Heart left ventricle (tissue), 16 donors: ENCODE measurements at places on chromosomes 3 and 15.

DNA sequence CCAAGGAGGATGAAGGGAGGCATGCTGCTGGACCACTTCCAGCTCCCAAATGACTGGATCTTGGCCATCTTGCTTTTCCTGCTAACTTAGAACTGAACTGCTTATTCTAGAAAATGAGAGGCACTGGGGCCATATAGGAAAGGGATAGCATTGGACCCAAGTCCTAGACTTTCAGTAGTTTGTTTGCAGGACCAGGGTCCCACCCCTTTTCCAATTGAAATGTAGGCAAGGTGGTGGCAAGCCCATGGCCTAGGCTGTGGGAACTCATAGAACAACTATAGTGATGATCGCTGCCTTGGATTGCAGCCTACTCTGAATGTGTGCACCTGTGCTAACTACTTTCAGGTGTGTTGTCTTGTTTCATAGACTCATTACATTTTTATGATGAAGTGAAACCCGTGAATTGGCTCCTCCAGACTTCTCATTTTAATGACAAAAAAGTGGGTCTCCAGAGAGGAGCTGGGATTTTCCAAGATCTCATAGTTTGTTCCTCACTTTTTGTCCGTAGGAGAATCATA is 50.3 kb downstream of the TGFBR2 start:
- H3K27me3 ChIP-seq: no peaks in the 10 kb centered on the region
- no peak overlapping the region for H3K4me3 ChIP-seq
- H3K4me1 ChIP-seq: peaks cover 78% of the 10 kb centered on the region
- no peak for DNase-seq
- H3K27ac ChIP-seq: peak overlapping the region; percentile 58
- H3K36me3 ChIP-seq: peaks cover 89% of the 10 kb centered on the region

GRCh38 chr3:97835761-97836160 is 13.9 kb downstream of the CRYBG3 start:
- H3K27ac ChIP-seq: no peak overlapping the region
- no peaks in the 10 kb centered on the region for H3K36me3 ChIP-seq
- peaks cover 11% of the 10 kb centered on the region for H3K4me1 ChIP-seq
- no peaks in the 10 kb centered on the region for H3K27me3 ChIP-seq
- no peak for DNase-seq

DNA sequence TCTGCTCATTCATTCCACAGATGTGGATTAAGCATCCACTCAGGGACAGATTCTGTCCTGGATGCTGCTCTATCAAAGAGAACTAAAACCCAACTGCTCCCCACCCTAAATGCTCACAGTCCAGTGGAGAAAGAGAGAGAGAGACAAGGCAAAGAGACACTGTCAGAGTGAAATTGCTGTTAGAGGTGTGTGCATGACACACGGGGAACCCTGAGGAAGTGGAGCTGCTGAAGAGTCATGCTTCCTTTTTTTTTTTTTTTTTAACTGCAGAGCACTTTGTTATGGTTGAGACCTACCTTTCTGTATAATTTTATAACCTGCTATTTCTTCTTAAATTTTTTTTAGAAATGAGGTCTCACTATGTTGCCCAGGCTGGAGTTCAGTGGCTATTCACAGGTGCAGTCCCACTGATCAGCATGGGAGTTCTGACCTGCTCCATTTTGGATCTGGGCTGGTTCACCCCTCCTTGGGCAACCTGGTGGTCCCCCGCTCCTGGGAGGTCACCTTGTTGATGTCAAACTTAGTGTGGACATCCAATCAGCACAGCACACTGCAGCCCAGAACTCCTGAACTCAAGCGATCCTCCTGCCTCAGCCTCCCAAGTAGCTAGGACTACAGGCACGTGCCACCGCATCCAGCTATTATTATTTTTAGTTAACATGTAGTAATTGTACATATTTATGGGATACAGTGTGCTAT is 18.2 kb upstream of the PSTPIP1 start:
- H3K27me3 ChIP-seq: no peaks in the 10 kb centered on the region
- no peaks in the 10 kb centered on the region for H3K36me3 ChIP-seq
- no peak overlapping the region for H3K27ac ChIP-seq
- no peak for DNase-seq
- no peak overlapping the region for H3K4me3 ChIP-seq

GRCh38 chr3:188468662-188469061 is 314.7 kb downstream of the LPP start:
- H3K4me3 ChIP-seq: no peak overlapping the region
- H3K36me3 ChIP-seq: no peaks in the 10 kb centered on the region
- H3K4me1 ChIP-seq: peaks cover 15% of the 10 kb centered on the region
- H3K27ac ChIP-seq: no peak overlapping the region

DNA sequence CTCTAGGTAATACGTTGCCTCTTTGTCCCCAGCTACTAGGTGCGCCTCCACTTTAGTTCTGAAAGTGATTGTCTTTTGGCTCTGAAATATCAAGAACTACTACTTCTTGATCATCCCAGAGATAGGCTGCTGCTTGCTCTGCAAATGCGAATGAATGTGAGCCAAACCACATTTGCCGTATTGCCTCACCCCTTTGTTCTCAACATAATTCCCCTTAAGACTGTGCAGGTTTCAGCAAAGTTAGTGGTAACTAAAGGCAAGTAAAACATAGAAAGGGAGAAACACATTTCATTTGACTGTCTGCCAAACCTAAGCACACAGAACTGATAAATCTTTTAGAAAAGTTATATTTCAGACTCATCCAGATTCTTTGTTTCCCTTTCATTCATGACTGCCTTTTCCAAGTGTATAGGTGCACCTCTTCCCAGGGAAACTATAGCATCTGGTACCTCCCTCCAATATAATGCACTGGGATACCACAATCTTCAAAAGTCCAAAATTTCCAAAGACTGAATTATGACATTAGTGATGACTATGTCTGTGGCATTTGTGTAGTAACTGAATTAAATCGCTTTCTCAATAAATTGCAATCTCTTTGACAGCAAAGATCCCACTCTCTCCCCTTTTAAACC is 720.6 kb upstream of the CBLB start:
- H3K4me1 ChIP-seq: no peaks in the 10 kb centered on the region
- no peak overlapping the region for H3K4me3 ChIP-seq
- DNase-seq: no peak

DNA sequence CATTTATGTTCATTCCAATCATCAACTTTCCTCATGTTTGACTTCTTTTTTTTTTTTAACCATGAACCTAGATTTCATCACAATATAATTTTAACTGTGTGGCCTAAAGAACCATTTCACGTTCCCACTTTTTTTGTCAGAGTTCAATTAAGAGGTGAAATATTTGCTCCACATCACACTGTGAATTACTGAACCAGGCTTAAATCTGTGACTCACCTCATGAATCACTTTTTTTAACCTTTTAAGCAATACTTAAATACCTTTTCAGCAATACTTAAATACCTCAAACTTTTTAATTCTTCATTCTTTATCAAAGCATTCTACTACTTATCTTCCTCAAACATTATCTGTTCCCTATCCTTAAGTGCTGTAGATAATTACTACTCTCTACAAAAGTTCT is 137.6 kb downstream of the SI start:
- H3K4me3 ChIP-seq: no peak overlapping the region
- H3K27ac ChIP-seq: no peak overlapping the region
- H3K27me3 ChIP-seq: no peaks in the 10 kb centered on the region
- H3K36me3 ChIP-seq: no peaks in the 10 kb centered on the region
- no peak for DNase-seq

- H3K36me3 ChIP-seq: no peaks in the 10 kb centered on the region
- no peak within 1 kb of the TSS for H3K27ac ChIP-seq
- peaks cover 45% of the 10 kb centered on the region for H3K27me3 ChIP-seq
- H3K4me1 ChIP-seq: no peaks in the 10 kb centered on the region
Measured at GRCh38 chr3:79767905-79768267, at the start of gene ROBO1. Gene ROBO1, minus strand, starts transcription at chr3:79767998.

- no peaks in the 10 kb centered on the region for H3K27me3 ChIP-seq
- peaks cover 13% of the 10 kb centered on the region for H3K36me3 ChIP-seq
- H3K4me1 ChIP-seq: peaks cover 27% of the 10 kb centered on the region
Measured at GRCh38 chr3:136152176-136152843, 43.8 kb downstream of the MSL2 start.

GRCh38 chr15:25774871-25775270 is 88.3 kb downstream of the ATP10A start:
- no peak overlapping the region for H3K4me3 ChIP-seq
- no peaks in the 10 kb centered on the region for H3K4me1 ChIP-seq
- H3K36me3 ChIP-seq: no peaks in the 10 kb centered on the region
- no peak overlapping the region for H3K27ac ChIP-seq

DNA sequence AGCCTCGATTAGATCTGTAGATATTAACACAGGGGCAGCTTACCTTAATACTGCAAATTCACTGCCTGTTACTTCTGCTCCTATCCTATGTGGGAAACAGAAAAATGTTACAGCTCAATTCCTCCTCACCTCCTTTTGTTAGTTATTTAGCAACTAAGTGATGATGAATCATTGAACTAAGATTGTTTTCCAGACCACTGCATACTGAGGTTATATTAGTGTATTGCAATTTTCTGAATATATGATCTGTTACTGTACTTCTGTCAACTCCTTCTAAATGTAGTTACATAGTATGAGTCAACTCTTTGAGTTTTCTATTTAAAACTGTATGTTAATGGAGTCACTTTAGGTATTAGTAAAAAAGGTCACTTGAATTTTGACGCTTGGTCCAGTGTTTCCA is 331.5 kb upstream of the SLCO3A1 start:
- no peak overlapping the region for H3K27ac ChIP-seq
- H3K4me1 ChIP-seq: no peaks in the 10 kb centered on the region
- H3K27me3 ChIP-seq: no peaks in the 10 kb centered on the region
- H3K4me3 ChIP-seq: no peak overlapping the region
- DNase-seq: no peak

DNA sequence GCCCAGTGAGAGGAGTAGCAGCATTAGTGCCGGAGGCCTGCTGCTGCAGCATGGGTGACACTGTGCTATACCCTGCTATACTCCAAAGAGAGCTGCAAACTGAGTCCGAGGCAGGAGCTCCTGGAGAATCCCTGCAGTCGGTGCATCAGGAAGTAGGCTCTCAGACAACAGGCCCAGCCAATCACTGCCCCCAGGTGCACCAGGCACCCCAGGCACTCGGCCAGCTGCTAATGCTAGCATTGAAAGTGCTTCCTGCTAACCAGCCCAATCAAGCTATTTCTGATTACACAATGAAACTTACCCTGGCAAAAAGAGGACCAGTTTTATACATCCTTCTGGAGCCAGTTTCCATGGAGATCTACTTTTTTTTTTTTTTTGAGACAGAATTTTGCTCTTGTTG is 45.6 kb upstream of the IREB2 start:
- DNase-seq: no peak
- H3K27me3 ChIP-seq: no peaks in the 10 kb centered on the region
- no peak overlapping the region for H3K4me3 ChIP-seq
- H3K36me3 ChIP-seq: no peaks in the 10 kb centered on the region

DNA sequence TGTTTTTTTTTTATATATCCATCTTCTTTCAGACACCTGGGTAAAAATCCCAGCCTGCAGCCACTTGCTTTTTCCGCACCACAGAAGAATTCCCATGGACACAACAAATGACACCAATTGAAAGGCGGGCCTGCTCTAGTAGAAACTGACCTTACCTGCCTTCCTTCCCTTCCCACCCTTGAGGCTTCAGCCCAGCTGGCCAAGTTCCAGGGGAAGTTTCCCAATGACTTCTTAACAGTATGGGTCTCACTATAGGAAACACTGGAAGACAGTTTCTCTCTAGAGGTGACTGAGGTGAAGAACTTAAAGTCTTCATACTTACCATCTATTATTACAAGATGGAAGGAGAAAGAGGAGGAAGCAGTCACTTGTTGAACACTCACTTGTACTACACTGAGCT is 714.2 kb upstream of the NR2F2 start:
- H3K27me3 ChIP-seq: no peaks in the 10 kb centered on the region
- no peaks in the 10 kb centered on the region for H3K36me3 ChIP-seq
- H3K4me1 ChIP-seq: no peaks in the 10 kb centered on the region
- no peak for DNase-seq

DNA sequence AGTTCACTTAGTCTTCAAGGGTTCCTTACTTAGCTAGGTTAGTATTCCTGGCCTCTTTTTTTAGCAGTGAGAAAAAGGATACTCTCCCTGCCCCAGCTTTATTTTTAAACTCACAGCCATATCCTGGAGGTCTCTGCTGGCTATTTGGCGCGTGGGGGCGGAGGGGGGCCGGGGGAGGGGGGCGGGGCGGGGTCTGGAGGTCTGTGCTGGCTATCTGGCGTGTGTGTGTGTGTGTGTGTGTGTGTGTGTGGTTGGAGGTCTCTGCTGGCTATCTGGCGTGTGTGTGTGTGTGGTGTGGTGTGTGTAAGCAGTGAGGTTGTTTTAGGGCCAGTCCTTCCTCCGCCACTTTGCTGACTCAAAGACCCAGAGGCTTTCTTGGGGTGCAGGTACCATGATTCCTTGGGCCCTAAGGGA is 579 bp upstream of the PLAAT1 start:
- H3K27me3 ChIP-seq: no peaks in the 10 kb centered on the region
- DNase-seq: no peak
- peak overlapping the region; percentile 53 for H3K4me3 ChIP-seq
- H3K27ac ChIP-seq: peak overlapping the region; percentile 84
- H3K36me3 ChIP-seq: no peaks in the 10 kb centered on the region
- H3K4me1 ChIP-seq: no peaks in the 10 kb centered on the region

DNA sequence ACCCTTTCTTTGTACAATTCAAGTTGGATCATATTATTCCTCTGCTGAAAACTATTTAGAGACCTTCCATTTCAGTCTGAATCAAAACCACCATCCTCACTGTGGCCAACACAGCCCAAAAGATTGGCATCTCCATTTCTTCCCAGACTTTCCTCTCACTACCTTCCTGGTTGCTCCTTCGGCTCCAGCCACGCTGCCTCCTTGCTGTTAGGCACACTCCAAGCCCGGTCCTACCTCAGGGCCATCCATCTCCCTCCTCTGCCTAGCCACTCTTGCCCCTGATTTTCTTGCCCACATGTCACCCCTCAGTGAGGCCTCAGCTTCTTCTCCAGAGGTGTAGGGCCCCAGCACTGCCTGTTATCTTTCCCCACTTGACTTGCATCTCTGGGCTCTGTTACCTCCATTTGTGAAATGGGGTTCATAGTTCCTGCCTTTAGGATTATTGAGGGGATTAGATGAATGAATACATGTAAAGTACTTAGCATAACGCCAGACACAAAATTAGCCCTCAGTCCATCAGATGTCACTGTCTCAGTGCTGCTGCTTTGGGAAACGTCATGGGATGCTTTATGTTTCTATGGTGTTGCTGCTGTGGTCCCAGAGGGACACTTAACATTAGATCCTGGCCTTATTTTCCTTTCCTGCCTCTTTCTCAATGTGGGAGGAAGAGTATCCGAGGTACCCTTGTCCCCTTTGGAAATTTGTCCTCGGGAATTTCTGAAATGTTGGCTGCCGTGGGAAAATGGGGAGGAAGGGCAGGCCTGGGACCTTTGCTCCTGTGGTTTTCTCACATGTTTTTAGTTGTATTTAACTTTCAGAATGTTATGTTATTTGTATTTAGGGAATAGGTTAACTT is 31.3 kb downstream of the SNRK start:
- peak; percentile 42 for DNase-seq
- H3K36me3 ChIP-seq: peaks cover 1% of the 10 kb centered on the region

GRCh38 chr3:168847291-168847883 is 751.7 kb upstream of the GOLIM4 start:
- no peaks in the 10 kb centered on the region for H3K27me3 ChIP-seq
- no peaks in the 10 kb centered on the region for H3K36me3 ChIP-seq
- no peak for DNase-seq
- no peak overlapping the region for H3K4me3 ChIP-seq
